Activated CD4-positive, alpha-beta T cell treated with anti-CD3 and anti-CD28 coated beads for 36 hours (primary cell): ENCODE measurements at places on chromosomes 7 and 10. TPM values are rescaled to one million over a fixed set of nuclear protein-coding genes. Genes with fewer than 3 reads are reported as not detected.
A peak's percentile ranks its signal among the peaks of the same experiment; 100 is the strongest.

The SORCS3 gene
- total RNA-seq: not detected

DNA sequence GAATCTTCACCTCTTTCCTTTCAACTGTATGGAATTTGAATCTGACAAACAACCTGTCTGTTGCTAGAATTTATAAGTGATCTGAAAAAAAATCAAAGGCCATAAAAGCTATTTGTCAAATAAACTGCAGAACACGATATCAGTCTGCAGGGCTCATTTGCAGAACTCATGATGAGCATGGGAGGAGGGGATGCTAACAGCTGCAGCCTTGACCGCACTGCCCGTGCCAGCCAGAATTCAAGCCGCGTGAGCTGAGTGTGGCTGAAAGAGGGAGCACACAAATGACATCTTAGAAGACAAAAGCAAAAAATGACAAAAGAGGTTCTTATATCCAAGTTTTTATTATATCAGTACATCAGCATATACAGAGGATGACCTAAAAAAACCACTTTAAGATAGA, 15.7 kb downstream of the LRRTM3 start:
- no peak for DNase-seq

- DNase-seq: no peak
Measured at GRCh38 chr7:127993317-127993716, 37.9 kb downstream of the LRRC4 start.

DNA sequence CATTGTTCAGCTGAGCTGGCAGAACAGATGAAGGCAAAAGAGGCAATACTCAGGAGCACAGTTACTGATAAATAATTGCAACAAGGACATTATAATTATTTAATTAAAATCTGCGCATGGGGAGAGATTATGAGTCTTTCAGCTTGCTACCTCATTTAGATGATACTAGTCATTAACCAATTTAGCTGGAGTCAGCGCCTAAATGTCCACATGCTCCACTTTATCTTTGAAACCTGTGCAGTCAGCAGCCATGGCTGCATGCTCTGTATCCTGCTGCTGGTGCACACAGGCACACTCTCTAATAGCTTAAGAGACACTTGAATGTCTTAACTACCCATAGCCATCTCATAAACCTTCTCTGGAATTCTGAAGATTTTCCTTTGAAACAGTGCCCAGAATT, 196.8 kb downstream of the PPP1R3A start:
- DNase-seq: no peak

The ZP3 gene
- total RNA-seq: 7.9 TPM

- no peak for DNase-seq
Measured at GRCh38 chr10:78175444-78176015, 141.9 kb downstream of the RPS24 start.

The SMO gene
- 0.71 TPM for total RNA-seq

DNA sequence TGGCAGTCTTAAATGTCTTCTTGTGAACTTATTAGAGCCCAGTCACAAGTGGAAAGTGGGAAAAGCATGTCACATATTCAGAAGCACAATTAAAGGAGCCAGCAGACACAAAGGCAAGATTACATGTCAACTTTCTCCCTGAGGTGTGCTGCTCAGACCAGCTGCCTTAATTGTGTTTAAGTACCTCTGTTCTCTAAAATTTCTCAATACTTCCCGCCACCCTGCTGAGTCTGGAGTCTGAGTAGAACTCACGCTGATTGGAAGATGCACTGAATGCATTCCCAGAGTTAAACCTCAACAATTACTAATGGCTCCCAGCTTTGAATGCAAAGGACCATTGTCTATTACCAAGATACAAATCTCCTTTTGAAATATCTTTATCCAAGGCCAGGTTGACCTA, 166.4 kb upstream of the COBL start:
- DNase-seq: no peak

The DNAH11 gene
- 4.3 TPM for total RNA-seq

GRCh38 chr10:31754803-31755624, 173.6 kb downstream of the ARHGAP12 start:
- no peak for DNase-seq

DNA sequence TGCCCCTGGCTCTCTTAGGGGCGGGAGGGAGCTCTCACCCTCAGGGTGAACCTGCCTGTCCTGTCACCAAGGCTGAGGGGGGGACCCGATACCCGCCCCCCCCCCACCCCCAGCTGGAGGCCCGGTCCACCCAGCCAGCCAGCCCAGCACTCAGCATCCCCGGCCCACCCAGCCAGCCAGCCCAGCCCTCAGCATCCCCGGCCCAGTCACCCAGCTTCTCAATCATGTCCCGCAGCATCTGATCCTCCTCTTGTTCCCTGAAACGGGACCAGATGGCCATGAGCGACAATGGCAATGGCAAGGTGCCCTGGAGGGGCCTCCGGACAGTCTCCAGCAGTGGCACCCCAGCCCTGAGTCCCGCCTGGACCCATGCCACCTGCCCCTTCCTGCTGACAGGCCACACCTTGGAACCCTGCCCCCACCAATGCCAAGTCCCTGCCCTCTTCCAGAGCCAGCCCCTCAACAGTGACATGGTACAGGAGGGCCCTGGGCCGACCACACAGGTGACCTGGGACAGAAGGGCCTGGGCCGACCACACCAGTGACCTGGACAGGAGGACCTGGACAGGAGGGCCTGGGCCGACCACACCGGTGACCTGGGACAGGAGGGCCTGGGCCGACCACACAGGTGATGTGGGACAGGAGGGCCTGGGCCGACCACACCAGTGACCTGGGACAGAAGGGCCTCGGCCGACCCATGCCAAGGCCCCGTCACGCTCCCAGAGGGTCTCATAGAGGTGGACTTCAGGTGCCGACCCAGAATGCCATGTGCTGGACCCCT, 24.2 kb downstream of the MICALL2 start:
- DNase-seq: no peak

GRCh38 chr7:38222481-38223096, 44.5 kb downstream of the STARD3NL start:
- no peak for DNase-seq

DNA sequence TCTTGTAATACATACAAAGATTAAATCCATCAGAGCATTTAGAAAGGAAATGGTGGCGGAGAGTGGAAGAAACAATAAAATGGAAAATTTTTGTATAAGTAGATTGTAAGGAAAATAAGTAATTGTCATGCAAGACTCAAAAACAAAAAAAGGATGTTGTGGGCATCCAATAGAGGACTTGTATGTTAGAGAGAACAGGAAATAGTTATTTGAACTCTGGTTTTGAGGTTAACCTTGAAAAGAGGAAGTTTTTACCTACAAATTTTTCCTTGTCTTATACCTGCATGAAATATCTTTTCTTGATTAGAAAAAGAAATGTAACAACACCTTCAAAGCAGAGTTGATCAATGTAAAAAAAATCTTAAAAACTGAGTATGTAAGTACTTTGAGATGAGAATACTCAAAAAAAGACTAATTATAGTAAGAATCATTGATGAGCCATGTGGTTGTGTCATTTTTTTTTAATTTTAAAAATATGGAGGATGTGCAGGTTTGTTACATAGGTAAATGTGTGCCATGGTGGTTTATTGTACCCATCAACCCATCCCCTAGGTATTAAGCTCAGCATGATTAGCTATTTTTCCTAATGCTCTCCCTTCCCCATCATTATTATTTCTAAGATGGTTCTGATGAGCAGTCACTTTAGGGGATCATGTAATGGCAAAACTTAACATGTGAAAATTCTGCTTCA, 11.9 kb downstream of the TMEM106B start:
- no peak for DNase-seq

DNA sequence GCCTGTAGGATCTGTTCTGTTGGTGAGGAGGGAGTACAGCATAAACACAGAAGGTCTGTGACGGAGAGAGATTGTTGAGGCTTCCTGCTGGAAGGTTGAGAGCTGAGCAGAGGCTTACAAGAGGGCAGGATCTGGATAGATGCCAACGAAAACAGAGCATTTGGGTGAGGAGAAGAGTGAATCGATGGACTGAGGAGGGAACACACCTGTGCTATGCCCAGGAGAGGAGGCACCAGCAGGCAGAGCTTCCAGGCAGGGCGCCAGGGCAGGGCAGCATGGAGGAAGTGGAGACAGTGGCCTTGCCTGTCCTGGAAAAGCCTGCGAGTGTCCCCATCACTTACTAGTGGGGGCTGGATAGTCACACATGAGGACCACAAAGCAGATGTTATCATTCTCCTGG, 282.9 kb downstream of the PAXIP1 start:
- DNase-seq: no peak

DNA sequence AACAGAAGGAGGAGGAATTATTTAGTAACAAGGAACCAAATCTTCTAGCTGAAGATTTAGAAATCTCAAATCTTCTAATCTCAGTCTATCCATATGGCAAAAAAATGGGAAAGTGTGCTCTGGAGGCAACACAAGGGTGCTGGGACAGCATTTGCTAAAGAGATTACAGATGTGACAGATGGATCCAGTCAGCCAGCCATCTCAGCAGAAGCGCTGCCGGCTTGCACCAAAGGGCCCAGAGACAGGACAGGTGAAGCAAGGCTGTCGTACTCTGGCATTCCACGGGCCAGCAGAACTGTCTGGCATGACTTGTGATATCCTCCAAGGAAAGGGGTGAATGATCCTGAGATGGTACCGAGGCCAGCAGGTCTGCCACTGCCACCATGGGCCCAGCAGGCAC, 45.7 kb upstream of the GJD4 start:
- no peak for DNase-seq

- peak; percentile 54 for DNase-seq
Measured at GRCh38 chr7:130941322-130942210, 207.6 kb upstream of the KLF14 start.

- DNase-seq: no peak
Measured at GRCh38 chr7:48962821-48963505, 38.6 kb downstream of the CDC14C start.

GRCh38 chr7:151992375-151992774, 33.1 kb upstream of the GALNT11 start:
- peak; percentile 67 for DNase-seq

DNA sequence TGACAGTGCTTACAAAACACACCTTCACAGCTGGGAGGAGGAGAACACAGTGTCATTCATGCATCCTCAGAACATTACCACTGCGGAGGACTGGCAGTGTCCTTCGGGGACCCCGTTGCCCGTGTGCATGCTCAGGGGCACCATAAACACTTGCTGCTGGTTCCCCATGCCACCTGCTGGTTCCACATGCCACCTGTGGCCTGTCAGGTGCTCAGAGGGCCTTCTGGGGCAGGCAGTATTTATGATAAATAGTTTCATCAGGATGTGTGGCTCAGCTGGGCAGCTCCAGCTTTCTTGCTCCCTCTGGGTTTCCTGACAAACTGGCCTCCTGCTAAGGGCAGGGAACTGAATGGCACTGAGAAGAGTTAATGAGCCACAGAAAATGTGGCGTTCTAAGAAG, 32.1 kb downstream of the CELF2 start:
- no peak for DNase-seq

- DNase-seq: no peak
Measured at GRCh38 chr10:14311206-14311957, 19.3 kb downstream of the FRMD4A start.

DNA sequence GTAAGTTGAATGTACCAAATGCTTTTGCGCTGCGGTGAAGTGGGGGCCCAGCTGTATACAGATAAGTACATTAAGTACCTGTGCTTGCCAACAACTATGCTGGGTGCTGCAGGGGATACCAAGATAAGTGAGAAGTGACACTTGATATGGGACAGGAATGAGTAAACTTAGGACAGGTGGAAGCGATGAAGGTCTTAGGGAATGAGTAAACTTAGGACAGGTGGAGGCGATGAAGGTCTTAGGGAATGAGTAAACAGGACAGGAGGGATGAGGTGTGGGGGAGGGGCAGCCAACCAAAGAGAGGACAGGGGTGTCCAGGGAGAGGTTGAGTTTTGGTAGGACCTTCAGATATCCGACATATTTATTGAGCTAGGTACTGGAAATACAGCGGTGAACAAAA, 1.4 kb downstream of the MDH2 start:
- DNase-seq: no peak
